ENCODE measurements at places on chromosomes 11 and 22. TPM values are rescaled to one million over a fixed set of nuclear protein-coding genes. Genes with fewer than 3 reads are reported as not detected.

OR56A1 gene
- total RNA-seq: not detected

UBASH3B gene
- 27.0 TPM for total RNA-seq

INTS4 gene
- total RNA-seq: 42.0 TPM

MFRP gene
- total RNA-seq: not detected

CCDC34 gene
- 5.5 TPM for total RNA-seq
